Large intestine (tissue), 12 donors: ENCODE measurements at places on chromosomes 5 and 9. TPM values are rescaled to one million over a fixed set of nuclear protein-coding genes. Genes with fewer than 3 reads are reported as not detected.
A peak's percentile ranks its signal among the peaks of the same experiment; 100 is the strongest.

Gene OSMR
- 5.9 TPM for polyA plus RNA-seq

Gene PCDHGB3
- 0.85 TPM for polyA plus RNA-seq

Gene TERT
- polyA plus RNA-seq, result 4.0 TPM

Gene SHISAL2B
- 0.06 TPM for polyA plus RNA-seq

Gene SAXO1
- polyA plus RNA-seq, result 0.06 TPM

Gene FBP1
- 259 TPM for polyA plus RNA-seq

Gene CER1
- polyA plus RNA-seq, result 0.06 TPM

GRCh38 chr9:93937193-93937592 lies 18.0 kb downstream of the BARX1 start:
- no peak overlapping the region for H3K27ac ChIP-seq
- H3K4me3 ChIP-seq, result no peak overlapping the region
- no peaks in the 10 kb centered on the region for H3K4me1 ChIP-seq
- DNase-seq, result no peak

GRCh38 chr5:140821375-140822280 lies at the start of gene PCDHA5:
Gene PCDHA5, plus strand, starts transcription at chr5:140821613.
- H3K27ac ChIP-seq, result no peak within 1 kb of the TSS
- no peaks in the 10 kb centered on the region for H3K36me3 ChIP-seq
- H3K4me1 ChIP-seq, result no peaks in the 10 kb centered on the region
- no peak within 1 kb of the TSS for H3K4me3 ChIP-seq
- no peak for DNase-seq

- H3K27me3 ChIP-seq, result no peaks in the 10 kb centered on the region
- DNase-seq, result peak; percentile 69
- H3K4me1 ChIP-seq, result peaks cover 31% of the 10 kb centered on the region
These were observed 12.0 kb downstream of the MACROH2A1 start for GRCh38 chr5:135386886-135387628.

- H3K4me1 ChIP-seq, result peaks cover 6% of the 10 kb centered on the region
- H3K36me3 ChIP-seq, result peaks cover 12% of the 10 kb centered on the region
- H3K4me3 ChIP-seq, result no peak overlapping the region
- no peak for DNase-seq
- no peaks in the 10 kb centered on the region for H3K27me3 ChIP-seq
- no peak overlapping the region for H3K27ac ChIP-seq
These were observed 137.4 kb downstream of the SCAMP1 start for GRCh38 chr5:78497573-78498533.

DNA sequence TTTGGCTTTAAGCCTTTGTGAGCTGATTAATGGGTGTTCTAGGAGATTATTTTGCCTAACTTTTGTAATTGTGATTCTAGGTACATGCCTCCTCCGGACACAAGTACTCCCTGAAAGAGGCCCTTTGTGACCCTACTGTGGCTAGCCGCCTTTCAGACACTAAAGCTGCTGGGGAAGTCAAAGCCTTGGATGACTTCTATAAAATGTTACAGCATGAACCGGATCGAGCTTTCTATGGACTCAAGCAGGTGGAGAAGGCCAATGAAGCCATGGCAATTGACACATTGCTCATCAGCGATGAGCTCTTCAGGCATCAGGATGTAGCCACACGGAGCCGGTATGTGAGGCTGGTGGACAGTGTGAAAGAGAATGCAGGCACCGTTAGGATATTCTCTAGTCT lies 13.6 kb downstream of the ITGA1 start:
- H3K27me3 ChIP-seq, result no peaks in the 10 kb centered on the region
- H3K4me1 ChIP-seq, result peaks cover 19% of the 10 kb centered on the region
- peak overlapping the region; percentile 87 for H3K27ac ChIP-seq
- H3K4me3 ChIP-seq, result peak overlapping the region; percentile 71

DNA sequence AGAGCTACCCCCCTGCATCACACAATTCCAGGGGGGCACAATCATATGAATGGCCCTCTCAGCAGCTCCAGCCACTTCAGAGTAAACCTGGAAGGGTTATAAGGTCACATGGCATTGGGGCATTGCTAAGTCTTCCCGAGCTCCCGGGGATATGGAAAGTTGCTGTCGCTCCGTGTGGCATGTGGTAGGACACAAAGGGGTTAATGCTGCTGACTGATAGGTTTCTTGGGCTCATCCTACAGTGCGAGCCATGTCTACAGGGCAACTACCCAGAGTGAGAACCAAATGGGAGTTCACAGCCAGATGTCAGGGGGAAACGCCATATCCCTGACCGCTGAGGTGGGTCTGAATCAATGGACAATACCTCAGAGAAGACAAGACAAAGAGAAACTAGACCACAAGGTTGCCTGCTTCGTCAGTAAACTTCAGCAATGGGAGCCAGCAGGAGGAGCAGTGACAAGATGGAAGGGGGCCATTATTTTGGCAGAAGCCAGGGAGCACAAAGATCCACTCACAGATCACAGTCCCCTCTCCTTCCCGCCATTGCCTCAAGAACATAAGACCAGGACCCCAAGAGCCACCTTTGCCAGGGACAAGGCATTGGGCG lies 52.4 kb upstream of the SHISAL2B start:
- H3K27me3 ChIP-seq, result peaks cover 3% of the 10 kb centered on the region
- no peaks in the 10 kb centered on the region for H3K4me1 ChIP-seq
- H3K27ac ChIP-seq, result no peak overlapping the region
- no peak for DNase-seq
- H3K36me3 ChIP-seq, result no peaks in the 10 kb centered on the region

DNA sequence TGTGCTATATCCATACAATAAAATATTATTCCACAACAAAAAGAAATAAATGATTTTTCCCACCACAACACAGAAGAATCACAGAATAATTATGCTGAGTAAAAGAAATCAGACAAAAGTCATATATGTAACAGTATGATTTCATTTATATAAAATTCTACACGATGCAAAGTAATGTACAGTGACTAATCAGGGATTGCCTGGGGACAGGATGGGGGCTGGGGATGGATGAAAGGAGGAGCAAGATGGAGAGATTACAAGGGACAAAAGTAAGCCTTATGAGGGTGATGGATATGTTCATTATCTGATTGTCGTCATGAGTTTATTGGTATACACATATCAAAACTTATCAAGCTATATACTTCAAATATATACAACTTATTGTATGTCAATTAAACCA lies 154.0 kb downstream of the FBN2 start:
- no peak overlapping the region for H3K27ac ChIP-seq
- H3K27me3 ChIP-seq, result no peaks in the 10 kb centered on the region
- no peaks in the 10 kb centered on the region for H3K36me3 ChIP-seq
- H3K4me3 ChIP-seq, result no peak overlapping the region

DNA sequence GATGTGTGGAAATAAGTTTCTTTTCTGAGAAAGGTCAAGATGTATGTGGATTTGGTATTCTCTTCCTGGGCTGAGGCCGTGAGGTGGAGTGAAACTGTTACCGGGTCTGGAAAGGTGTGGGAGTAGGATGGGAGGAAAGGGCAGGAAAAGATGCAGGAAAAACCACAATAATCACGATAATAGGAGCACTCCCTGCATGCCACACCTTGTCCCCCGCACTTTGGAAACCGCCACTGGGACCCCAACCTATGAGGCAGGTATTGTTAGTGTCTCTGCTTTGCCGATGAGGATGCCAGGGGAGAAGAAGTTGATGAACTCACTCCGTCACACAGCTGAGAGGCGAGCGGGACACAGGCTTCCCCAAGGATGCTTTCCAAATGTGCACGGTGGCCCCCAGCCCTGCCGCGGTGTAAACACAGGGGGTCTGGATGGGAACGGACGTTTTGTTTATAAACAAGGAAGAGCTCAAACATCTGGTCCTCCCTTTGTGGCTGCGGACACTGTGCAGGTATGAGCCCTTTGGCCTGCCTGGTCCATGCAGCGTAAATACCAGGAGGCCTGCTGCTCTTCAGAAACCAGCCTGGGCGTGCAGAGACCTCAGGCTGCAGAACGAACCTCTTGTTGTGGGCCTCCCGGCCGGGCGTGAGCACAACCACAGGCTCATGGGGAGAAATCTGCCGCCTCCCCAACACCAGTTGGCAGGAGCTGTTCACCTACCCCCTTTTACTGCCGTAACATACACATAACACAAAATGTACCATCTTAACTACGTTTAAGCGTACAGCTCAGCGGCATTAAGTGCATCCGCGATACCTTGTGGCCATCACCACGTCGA lies 126.7 kb downstream of the COL23A1 start:
- DNase-seq, result no peak
- no peak overlapping the region for H3K27ac ChIP-seq

GRCh38 chr9:116959809-116960208 lies 272.7 kb downstream of the TRIM32 start:
- DNase-seq, result peak; percentile 9
- no peaks in the 10 kb centered on the region for H3K4me1 ChIP-seq
- H3K4me3 ChIP-seq, result no peak overlapping the region
- peaks cover 4% of the 10 kb centered on the region for H3K27me3 ChIP-seq

- H3K36me3 ChIP-seq, result no peaks in the 10 kb centered on the region
- no peak for DNase-seq
- H3K4me1 ChIP-seq, result peaks cover 13% of the 10 kb centered on the region
- no peaks in the 10 kb centered on the region for H3K27me3 ChIP-seq
These were observed 157.6 kb upstream of the RAI14 start for GRCh38 chr5:34498572-34498971.

DNA sequence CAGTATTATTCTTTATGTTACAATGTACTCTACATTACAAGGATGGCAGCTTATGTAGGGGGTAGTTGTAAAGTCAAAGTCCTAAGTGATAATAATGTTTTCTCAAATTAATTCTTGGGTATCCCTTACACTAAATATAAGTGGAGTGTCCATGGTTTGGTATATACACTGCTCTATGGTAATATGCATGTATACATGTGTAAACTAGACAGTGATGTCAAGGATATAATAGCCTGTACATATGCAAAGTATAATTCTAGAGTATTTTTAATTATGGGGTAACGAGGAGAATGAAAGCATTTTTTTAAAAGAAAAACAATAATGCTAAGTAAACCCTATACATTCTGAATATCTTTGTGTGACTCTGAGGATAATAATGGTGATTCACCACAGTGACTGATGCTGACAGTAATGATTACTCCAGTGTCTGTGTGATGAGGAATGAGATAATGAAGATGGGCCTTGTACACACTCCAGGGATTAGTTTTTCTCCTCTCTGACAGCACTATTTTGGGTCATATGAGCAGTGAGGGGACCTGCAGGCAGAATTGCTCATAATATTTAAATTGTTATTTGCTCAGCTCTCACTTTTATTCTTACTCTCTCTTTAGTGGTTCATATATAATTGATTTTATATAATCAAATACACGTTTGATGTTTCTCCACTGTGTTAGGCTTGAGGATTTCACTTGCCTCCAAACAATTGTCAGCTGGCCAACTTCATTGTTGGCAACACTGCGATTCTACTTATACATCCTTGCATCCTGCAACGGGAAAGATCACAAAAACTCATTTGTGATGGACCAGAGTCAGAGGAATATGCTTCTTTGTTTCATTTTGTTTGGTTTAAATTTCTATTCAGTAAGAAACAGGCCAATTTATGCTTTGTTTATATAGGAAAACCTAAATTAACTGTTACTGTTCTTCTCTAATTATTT lies 88.2 kb downstream of the NREP start:
- no peaks in the 10 kb centered on the region for H3K36me3 ChIP-seq
- no peaks in the 10 kb centered on the region for H3K4me1 ChIP-seq

DNA sequence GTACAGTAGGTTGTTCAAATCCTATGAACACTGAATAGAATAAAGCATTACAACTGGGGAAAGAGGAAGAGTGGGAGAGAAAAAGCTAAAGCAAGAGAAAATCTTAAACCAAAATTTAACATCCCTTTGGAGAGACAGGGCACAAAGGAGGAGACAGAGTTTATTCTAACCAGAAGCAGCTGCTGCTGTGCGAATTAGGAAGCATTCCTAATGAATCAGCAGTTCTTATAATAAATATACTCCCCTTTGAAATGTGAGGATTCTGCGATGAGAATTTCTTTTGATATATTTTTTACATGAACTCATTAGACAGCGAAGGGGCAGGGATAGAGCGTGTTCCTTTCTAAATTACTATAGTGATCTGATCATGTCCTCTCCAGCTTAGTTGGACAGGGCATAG lies 233.4 kb downstream of the DENND1A start:
- no peaks in the 10 kb centered on the region for H3K4me1 ChIP-seq
- H3K4me3 ChIP-seq, result no peak overlapping the region
- H3K36me3 ChIP-seq, result peaks cover 3% of the 10 kb centered on the region
- no peak overlapping the region for H3K27ac ChIP-seq

- peak; percentile 78 for DNase-seq
- no peaks in the 10 kb centered on the region for H3K27me3 ChIP-seq
- no peaks in the 10 kb centered on the region for H3K36me3 ChIP-seq
- peaks cover 7% of the 10 kb centered on the region for H3K4me1 ChIP-seq
- H3K27ac ChIP-seq, result no peak overlapping the region
These were observed 11.3 kb upstream of the GRHPR start for GRCh38 chr9:37410969-37411785.

DNA sequence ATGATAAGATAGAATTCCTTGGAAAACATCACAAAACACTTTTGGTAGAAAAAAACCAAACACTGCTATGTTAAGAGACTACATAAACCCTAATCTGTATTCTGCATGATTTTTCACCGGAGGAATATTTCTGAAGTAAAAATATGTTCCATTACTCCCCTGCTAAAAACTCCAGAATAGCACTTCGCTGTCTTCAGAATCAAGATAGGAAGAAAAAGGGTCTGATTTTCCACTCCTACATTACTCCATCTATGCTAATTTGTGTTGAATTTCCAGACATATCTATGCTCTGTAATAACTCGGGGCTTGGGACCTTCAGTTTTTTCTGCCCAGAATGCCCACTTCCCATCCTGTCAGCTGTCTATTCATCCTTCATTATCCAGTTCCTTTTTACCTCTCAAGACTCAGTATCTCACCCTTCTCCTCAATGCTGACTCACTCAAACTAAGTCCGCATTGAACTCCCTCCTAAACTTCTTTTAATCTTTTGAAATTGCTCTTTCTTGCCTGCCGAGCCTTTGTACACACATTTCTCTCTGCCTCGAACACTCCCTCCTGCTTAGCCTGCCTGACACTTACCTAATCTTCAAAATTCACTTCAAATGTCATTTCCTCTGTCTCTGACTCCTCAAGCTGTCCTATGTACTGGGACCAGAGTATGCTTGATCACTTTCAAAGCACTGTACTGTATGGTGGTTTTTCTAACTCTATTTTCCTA lies 171.0 kb downstream of the ARRDC3 start:
- no peak overlapping the region for H3K4me3 ChIP-seq
- no peak for DNase-seq
- H3K27me3 ChIP-seq, result no peaks in the 10 kb centered on the region
- H3K36me3 ChIP-seq, result no peaks in the 10 kb centered on the region
- H3K27ac ChIP-seq, result peak overlapping the region; percentile 55

DNA sequence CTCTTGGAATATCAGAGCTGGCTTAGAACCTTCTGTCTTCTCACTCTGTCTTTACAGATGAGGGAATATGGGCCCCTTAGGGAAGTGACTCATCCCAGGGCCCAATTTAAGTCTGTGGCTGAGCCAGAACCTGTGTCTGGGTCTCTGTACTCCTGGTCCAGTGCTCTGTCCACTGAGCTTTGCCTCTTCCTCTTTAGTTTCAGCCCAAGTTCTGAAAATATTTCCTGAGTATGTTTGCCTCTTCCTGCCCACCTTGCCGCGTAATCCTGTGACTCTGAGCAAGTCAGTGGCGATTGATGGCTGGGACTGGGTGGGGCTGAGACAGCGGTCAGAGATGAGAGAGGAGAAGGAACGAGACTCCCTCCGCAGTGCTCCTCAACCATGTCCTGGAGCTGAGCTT lies 7.8 kb downstream of the IER5L start:
- DNase-seq, result no peak
- peaks cover 4% of the 10 kb centered on the region for H3K27me3 ChIP-seq
- no peaks in the 10 kb centered on the region for H3K36me3 ChIP-seq
- no peak overlapping the region for H3K27ac ChIP-seq
- H3K4me3 ChIP-seq, result no peak overlapping the region

- no peak overlapping the region for H3K27ac ChIP-seq
- H3K4me1 ChIP-seq, result no peaks in the 10 kb centered on the region
- H3K36me3 ChIP-seq, result no peaks in the 10 kb centered on the region
- no peak overlapping the region for H3K4me3 ChIP-seq
- DNase-seq, result no peak
These were observed 38.4 kb upstream of the PCA3 start for GRCh38 chr9:76725885-76726284.
